ENCODE measurements at places on chromosomes 12 and 14.
A peak's percentile ranks its signal among the peaks of the same experiment; 100 is the strongest.

- no peak for DNase-seq
These were observed 53.6 kb upstream of the RIN3 start for GRCh38 chr14:92459950-92460421.

DNA sequence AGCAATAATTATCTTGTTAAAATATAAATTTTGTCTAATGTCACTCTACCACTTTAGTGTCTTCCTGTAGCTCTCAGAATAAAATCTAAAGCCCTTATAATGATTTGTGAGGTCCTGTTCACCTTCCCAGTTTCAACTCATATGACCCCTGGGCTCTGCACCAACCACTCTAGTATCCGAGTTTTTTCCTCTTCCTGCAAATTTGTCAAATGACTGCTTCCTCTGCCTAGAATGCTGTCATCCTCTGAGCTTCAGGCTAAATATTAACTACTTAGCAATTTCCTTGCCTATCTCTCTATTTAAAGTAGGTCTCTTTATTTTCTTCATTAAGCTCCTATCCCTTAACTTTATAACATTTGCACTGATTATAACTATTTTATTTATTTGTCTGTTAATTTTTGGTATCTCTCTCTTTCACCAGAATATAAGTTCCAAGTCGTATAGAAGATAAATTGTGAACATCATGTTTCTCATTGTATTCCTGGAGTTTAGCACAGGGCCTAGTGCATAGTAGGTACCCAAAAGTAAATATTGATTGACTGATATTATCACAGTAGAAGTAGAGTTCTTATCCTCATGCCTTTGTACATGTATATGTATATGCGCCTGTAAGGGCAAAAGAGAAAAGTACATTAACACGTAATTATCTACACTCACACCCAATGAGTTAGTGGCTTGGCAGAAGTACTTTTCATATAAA, 196.0 kb downstream of the BCAT1 start:
- DNase-seq = no peak

DNA sequence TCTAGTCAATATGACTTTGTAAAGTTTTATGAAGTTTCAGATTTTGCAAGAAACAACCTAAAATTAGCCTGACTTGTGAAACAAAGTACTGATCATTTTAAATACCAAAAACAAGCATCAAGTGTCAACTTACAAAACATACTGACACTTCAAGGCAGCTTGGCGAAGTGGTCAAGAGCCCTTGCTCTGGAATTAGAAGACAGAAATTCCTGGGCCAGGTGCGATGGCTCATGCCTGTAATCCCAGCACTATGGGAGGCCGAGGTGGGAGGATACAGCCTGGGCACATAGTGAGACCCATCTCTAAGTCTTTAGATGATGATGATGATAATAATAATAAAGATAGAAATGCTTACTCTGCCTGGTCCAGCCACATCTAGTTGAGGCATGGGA, 45.4 kb upstream of the NR2C1 start:
- no peak for DNase-seq

GRCh38 chr14:36866867-36867266, 205.2 kb downstream of the PAX9 start:
- DNase-seq = no peak

DNA sequence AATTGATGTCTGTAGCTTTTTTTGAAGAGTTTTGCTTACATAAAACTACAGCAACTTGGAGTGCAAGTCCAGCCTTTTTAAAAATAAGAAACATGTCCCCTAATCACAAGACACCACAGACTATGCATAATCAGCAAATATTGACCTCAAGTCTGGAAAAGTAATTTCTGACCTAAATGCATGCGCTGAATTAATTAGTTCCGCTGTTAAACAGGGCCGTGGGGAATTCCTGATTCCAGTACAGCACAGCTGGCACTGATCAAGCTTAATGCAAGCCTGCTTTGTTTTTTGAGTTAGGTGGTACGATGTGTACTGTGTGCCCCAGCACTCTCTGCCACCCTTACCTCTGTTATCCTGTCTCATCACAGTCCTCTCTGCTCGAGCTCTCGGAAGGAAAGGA, 9.2 kb downstream of the MLH3 start:
- no peak for DNase-seq

GRCh38 chr14:73386342-73386741, 72.0 kb downstream of the NUMB start:
- no peak for DNase-seq

- peak; percentile 61 for DNase-seq
These were observed 43.9 kb downstream of the TMTC3 start for GRCh38 chr12:88185988-88186387.

DNA sequence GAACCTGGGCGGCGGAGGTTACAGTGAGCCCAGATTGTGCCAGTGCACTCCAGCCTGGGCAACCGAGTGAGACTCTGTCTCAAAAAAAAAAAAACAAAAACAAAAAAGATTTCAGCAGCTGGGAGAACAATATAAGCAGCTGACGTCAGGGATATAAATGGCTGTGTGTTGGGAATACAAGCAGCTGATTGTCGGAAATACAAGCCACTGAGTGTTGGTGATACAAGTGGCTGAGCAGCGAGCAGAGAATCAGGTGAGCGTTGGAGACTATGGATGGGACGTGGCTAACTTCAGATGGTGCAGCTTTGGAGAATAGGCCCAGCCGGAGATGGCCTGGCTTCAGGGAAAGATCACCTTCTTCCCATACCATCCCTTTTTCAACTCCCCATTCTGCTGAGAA, 32.0 kb downstream of the PSEN1 start:
- DNase-seq = no peak

DNA sequence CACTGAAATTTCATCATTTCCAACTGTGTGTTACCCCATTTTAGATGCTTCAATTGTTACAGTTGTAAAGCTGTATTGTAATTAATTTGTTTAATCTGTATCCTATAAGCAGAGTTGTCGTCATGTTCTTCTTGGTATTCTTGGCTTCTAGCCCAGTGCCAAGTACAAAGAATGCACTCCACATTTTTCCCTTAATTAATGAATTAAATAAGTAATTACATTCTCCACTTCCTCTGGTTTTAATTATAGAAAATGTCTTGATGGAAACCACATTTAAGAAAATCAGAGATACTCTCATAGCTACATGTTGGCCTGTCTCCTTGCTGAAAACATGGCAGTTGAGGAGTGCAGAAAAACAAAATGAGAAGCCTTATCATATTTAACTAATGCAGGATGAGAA, 746 bp downstream of the DNAI7 start:
- no peak for DNase-seq

GRCh38 chr12:49648712-49649003, 25.3 kb downstream of the PRPF40B start:
- DNase-seq = no peak

DNA sequence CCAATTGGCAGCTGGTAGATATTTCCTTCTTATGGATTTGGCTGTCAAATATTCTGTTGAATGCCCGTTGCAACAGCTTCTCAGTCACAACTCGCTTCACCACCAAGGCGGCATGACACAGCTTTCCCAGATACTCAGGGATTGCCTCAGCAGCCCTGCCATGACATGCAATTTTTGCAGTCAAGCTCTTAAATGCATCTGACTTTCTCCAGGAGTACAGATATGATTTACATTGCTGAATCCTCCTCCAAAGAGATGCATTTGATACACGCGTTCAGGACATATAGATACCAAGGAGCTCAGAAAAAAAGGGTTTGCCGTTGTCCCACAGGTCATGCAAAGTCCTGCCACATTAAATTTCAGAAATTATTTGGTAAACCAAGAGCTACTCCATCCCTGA, 6.5 kb downstream of the KRT5 start:
- no peak for DNase-seq

GRCh38 chr14:74572726-74573301, 39.2 kb downstream of the LTBP2 start:
- DNase-seq = no peak

DNA sequence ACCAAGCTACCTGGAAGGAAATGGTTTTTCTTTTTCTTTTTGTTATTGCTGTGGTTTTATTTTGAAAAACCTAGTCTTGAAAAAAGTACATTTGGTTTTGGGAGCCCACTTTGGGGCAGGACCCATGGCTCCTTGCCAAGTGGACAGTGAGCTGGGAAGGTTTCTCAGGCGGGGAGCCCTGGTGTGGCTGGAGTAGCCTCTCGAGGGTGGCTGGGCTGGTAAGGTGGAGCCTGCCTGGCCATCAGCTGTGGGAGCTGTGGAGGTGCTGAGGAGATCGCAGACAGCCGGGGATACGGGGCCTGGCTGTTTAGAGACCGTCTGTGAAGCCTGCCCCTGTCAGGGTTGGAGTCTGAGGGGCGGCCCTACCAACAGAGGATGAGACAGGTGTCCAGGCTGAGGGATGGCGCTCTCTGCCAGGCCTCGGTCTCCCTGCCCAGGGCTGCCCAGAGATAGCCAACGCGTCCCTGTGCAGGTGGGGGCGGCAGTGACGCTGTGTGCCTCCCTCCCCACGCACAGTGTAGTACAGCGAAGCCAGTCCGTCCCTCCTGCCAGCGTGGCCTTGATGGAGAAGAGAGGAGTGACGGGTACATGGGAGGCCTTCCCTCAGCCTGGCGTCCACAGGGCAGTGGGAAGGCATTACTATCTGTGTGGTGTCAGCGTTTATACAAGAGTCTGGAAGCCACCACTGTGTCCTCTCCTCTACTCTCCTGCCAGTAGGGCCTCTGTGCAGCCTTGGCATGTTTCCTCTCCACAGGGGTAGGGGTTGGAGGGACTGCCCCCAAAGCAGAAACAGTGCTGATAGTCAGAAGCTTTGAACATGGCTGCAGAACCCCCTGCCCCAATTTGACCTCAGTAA, 5.9 kb downstream of the RIN3 start:
- DNase-seq = no peak

DNA sequence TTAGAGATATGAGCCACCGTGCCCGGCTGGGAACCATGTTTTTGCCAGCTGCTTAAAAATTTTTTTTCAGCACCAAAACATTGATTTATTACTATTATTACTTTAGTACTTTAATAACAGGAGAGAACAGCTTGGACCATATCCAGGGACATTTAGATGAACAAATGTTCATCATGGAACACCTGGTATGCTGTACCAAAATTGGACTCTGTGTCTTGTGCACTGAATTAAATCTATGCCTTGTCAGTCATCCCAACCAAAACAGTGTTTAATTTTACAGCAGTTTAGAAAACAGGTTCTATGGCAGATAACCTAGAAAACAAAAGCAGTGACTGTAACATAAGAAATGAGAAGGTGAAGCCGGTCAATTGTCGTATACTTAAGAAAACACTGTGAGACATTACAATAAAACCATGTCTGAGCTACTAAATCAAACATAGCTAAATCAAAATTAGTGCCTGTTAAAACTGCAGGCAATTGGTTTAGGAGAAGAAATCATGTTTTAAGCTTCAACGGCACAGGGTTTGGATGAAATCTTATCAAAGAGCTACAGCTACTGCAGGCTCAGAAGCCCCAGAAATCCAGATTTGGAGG, 58.2 kb upstream of the PYGL start:
- DNase-seq = no peak

DNA sequence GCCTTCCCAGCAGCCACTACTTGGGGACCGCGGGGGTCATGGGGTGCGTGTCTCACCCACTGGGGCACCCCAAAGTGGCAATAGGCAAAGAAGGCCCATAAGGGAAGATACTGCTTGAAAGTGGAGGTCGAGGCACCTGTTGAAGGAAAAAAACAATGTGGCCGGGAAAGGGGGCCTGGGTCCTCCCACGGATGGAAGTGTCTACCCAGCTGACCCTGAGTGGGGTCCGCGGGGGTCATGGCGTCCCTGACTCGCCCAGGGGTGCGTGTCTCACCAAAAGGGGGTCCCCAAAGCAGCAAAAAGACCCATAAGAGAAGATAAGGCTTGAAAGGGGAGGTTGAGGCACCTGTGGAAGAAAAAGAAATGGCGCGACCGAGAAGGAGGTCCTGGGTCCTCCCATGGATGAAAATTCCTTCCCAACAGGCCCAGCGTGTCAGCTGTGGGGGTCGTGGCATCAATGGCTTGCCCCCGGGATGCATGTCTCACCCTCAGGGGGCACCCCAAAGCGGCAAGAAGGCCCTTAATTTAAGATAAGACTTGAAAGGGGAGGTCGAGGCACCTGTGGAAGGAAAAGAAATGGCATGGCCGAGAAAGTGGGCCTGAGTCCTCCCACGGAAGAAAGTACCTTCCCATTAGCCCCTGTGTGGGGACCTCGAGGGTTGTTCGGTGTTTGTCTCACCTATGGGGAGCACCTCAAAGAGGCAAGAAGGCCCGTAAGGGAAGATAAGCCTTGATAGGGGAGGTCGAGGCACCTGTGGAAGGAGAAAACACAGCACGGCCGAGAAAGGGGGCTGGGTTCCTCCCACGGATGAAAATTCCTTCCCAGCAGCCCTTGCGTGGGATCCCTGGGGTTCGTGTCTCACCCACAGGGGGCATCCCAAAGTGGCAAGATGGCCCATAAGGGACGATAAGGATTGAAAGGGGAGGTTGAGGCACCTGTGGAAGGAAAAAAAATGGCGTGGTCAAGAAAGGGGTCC, 266.0 kb downstream of the ALG10 start:
- no peak for DNase-seq

GRCh38 chr12:115570069-115570777, 707.3 kb downstream of the MED13L start:
- peak; percentile 15 for DNase-seq

GRCh38 chr12:106128585-106129328, 10.0 kb downstream of the NUAK1 start:
- DNase-seq = no peak

GRCh38 chr14:101193845-101194372, 290.4 kb upstream of the RTL1 start:
- no peak for DNase-seq

- no peak for DNase-seq
These were observed 78.3 kb upstream of the METAP2 start for GRCh38 chr12:95395696-95396095.

DNA sequence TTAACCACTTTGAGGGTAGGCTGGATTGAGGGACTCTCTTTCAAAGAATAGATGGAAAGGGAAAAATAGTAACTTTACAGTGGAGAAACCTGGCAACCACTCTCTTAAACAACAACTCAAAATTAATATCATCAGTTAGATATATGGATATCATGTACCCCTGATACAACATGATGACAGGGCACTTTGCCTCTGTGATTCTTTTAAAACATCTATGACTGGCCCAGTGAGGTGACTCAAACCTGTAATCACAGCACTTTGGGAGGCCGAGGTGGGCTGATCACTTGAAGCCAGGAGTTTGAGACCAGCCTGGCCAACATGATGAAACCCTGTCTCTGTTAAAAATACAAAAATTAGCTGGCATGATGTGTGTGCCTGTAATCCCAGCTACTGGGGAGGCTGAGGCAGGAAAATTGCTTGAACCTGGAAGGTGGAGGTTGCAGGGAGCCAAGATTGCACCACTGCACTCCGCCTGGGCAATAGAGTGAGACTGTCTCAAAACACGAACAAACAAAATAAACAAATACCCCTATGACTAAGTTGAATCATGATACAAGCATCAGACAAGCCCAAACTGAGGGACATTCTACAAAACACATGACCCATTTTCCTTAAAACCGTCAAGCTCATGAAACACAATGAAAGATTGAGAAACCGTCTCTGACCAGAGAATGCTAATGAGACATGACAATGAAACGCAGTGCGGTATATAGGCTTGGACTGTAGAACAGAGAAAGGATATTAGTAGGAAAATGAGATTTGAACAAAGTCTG, 26.4 kb upstream of the SLC7A8 start:
- peak; percentile 4 for DNase-seq

Measured in skeletal muscle cell (primary cell).